Adrenal gland (tissue), 19 donors: ENCODE measurements at places on chromosomes 11 and 22. TPM values are rescaled to one million over a fixed set of nuclear protein-coding genes. Genes with fewer than 3 reads are reported as not detected.
A peak's percentile ranks its signal among the peaks of the same experiment; 100 is the strongest.

OOSP1 gene
- polyA plus RNA-seq, result not detected

NNMT gene
- polyA plus RNA-seq, result 354 TPM

FGF3 gene
- polyA plus RNA-seq, result not detected

CBLIF gene
- polyA plus RNA-seq, result not detected

CRELD2 gene
- 14.5 TPM for polyA plus RNA-seq

CSNK1E gene
- polyA plus RNA-seq, result 142 TPM

RBM14 gene
- 29.1 TPM for polyA plus RNA-seq

POU2AF1 gene
- 0.80 TPM for polyA plus RNA-seq

DCHS1 gene
- polyA plus RNA-seq, result 1.3 TPM

FAM181B gene
- polyA plus RNA-seq, result 1.4 TPM

- DNase-seq, result no peak
Measured at GRCh38 chr11:130022799-130023198, 20.2 kb upstream of the PRDM10 start.

- no peak for DNase-seq
Measured at GRCh38 chr11:100635194-100635593, 51.9 kb upstream of the ARHGAP42 start.

DNA sequence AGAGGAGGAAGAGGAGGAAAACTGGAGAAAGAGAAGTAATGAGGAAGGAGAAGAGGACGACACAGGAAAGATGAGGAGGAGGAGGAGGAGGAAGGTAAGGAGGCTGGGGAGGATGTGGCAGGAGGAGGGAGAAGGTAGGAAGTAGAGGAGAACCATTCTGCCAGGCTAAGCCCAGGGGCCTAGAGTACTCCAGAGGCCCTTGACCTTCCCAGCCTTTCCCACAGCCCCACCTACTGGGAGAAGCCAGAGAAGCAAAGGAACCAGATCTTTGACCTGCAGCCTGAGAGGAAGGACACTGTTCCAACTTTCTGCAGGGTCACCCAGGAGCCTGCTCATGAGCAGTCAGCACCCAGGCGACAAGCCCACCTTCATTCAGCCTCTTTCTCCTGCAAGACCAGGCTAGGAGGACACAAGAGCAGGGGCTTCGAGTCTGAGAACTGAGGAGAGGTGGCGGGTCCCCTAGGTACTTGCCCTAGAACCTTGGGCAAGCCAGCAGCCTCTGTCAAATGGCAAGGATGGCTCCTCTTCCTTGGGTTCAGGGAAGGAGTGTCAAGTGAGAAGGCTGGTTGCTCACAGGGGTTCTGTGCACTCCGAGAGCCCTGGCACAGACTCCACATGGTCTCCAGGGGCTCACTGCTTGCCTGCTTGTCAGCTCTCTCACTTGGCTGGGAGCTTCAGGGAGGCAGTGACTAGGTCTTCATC is 27.9 kb upstream of the OAF start:
- DNase-seq, result no peak

DNA sequence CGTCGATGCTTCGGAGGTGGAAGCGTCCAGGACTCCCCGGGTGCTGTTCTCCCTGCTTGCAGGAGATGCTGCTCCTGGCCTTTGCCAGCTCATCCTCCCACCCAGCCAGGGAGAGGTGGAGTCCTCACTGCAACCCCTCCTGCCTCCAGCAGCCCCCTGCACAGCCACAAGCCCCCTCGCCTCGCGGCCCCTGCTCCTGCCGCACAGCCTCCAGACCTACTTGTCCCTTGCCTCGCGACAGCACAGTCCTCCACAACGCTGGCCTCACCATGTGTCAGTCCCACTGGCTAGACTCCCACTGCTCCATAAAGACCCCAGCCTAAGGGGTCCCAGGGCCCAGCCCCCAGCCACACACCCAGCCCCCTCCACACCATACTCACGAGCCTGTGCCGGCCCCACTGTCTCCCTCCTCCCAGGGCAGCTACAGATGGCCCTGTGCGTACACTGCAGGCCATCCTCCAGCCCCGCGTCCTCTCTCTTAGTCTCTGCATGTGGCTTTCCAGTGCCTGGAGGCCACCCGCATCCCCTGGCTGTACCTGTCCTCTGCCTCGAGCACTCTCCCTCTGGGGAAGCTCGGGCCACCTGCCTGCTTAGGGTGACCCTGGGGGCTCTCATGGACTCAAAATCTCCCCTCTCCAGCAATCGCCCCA is 91.5 kb downstream of the CELSR1 start:
- DNase-seq, result no peak

GRCh38 chr11:128953151-128953550 is 10.5 kb upstream of the TP53AIP1 start:
- no peak for DNase-seq

- no peak for DNase-seq
Measured at GRCh38 chr11:107198490-107199007, 180.3 kb upstream of the GUCY1A2 start.

DNA sequence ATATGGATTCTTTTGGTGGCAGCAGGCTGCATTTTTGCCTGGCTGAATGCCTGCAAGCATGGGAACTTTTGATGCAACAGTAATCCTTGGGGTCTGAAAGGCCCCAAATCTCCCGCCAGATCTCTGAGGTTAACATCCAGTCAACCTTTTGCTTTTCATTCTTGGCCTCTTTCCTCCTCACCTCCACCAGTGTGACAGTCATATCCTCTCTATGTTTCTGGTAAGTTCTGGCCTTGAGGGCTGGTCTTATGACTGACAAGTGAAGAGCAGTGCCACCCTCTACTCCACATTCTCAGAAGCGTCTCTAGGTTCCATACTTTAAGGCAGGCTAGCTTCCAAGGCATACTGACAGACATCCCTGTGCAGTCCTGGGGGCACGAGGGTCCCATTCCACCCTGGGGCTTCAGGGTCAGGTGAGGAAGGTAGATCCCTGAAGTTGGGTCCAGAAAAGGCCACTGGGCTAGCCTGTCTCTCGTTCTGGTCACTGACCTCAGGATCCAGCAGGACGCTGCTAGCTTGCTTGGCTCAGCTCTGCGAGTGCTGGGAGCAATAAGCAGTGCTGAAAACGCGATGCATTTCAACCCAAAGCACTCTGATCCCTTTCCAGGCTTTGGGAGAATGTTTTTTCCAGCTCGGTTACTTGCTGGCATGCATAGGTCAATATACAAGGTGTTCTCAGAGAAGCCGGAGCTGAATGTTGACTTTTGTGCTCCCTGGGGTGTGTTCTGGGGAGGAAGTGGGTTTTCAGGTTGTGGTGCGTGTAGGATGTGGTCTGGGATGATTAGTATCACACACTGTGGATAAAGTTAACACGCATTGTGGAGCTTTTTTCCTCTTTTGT is 75.2 kb downstream of the PTPRJ start:
- no peak for DNase-seq

- DNase-seq, result no peak
Measured at GRCh38 chr11:27370374-27370773, 7.4 kb upstream of the CCDC34 start.

DNA sequence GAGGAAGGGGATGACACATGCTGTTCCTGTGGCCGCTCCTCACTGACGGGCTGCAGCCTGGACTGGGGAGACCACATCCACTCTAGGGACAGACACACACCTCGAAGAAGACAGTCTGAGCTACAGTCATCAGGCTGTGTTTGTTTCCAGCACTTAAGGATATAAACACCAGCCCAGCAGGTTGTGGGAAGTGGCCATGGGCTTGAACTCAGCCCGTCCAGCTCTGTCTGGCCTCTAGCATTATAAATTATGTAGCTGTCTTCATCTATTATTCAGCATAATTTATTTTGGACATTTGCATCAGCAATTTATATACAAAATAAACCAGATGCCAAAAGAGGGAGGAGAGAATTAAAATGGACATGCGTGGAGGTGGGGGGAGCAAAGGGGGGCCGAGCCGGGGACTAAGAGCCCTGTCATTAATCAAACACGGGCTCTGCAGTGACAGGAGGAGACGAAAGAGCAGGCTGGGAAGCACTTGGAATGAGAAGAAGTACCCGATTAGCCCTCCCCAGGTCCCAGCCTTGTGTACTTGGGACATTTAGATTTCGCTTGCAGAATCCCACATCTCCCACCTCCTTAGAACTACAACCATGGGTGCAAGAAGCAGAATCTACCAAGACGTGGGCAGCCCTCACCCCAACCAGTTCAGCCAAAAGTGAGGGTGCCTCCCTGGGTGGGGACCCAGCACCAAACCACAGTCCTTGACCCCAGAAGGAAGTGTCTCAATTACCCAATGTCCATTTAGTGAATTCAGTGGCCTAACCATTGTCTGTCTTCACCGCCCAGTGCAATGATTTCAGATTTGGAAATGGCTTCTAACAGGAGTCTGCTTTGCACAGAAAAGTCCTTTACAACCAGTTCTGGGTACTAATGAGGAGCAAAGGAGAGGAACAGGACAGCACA is 309.6 kb downstream of the OPCML start:
- DNase-seq, result no peak

- no peak for DNase-seq
Measured at GRCh38 chr11:115279813-115280761, 224.1 kb downstream of the CADM1 start.

DNA sequence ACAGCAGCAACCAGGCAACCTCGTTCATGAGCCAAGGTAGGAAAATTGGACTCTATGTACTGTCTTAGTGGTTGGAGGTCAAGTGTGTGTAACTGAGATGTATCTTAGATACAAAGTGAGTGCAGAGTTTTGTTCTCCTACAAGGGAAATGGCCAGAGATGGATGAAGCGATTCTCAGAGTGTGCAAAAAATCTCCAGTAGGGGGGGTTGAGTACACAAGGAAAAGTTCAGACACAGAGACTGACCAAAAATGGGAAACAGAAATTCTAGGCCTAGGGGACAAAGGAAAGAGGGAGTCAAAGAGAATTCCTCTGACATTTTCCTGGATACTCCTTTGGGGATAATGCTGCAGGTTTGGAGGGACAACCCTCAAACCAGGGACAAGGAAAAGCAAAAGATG is 38.2 kb upstream of the OR5AK2 start:
- DNase-seq, result no peak

DNA sequence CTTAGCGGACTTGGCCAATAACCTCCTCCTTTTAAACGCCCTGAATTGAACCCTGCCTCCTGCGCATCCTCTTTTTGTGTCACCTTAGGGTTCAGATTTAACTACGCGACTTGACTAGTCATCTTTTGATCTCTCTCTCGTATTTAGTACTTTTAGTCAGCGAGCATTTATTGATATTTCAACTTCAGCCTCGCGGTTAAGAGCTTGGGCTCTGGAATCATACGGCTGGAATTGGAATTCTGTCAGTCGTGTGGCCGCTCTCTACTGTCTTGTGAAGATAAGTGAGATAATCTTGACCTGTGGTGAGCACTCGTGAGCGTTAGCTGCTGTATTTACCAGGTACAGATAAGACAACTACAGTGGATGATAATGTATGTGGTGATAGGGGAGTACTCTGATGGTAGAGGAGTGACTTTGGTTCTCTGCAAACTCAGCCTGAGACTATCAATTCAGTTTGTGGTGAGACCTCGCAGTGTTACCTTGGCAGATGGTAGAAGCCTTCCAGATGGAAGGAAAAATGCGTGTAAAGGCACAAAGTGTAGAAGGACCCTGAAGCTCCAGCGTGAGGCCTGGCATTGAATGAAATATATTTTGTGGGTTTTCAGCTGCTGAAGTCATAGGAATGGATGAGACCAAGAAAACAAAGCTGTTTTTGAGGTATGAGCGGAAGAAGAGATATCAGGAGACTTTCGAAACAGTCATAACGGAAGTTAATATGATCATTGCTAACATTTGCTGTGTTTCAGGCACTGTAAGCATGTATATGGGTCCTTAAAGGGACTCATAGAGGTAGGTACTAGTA is 682 bp downstream of the ATM start:
- DNase-seq, result no peak

GRCh38 chr11:15291885-15292284 is 177.2 kb downstream of the INSC start:
- no peak for DNase-seq

- no peak for DNase-seq
Measured at GRCh38 chr11:135036488-135037297, 624.7 kb upstream of the B3GAT1 start.

DNA sequence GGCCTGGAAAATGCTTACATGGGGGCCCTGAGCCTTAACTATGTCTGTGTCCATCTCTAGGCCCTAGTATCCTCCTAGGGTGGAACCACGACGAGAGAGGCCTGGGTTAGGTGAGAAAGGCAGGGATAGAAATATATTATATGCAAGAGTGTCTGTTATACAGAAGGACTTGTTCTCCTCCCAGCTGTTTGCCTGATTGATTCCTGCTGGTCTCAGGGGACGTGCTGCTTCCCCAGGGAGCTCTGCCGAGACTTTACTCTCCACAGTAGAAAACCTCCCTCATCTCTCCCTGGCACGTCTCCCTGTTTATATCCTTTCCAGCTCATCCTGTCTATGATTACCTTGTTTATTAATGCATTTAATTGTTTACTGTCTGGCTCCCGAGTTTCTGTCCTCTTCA is 132.6 kb downstream of the MIAT start:
- no peak for DNase-seq

- DNase-seq, result no peak
Measured at GRCh38 chr11:205221-206001, 1.8 kb downstream of the BET1L start.

- no peak for DNase-seq
Measured at GRCh38 chr11:67098799-67099429, 20.1 kb upstream of the KDM2A start.

GRCh38 chr11:77082838-77083565 is 16.2 kb downstream of the CAPN5 start:
- DNase-seq, result peak; percentile 13

- DNase-seq, result no peak
Measured at GRCh38 chr11:60633645-60634044, 65.8 kb upstream of the MS4A8 start.

GRCh38 chr11:112113539-112114457 is 27.1 kb downstream of the SDHD start:
- DNase-seq, result no peak

DNA sequence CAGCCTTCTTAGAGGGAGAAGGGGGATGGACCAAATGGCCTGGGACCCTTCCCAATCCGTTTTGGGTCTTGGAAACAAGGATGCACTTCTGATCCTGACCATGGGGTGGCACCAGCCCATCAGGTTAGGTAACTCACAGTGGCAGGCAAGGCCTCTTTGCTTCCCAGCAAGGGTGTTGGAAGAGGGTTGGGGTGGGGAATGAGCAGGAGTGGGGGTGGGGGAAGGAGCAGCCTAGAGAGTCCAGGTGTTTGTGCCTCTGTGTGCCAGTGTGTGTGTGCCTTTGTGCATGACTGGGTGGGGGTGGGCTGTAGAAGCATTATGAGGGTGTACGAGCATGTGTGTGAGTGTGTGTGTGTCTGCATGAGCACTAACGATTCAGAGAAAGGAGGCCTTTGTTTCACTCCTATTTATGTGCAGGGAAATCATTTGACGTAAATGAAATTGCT is 213.1 kb downstream of the INSC start:
- peak; percentile 75 for DNase-seq
